ENCODE measurements at places on chromosomes 7 and 10.

- DNase-seq, result no peak
Observed at GRCh38 chr10:43377424-43377883, 6.0 kb downstream of the FXYD4 start.

GRCh38 chr7:18541181-18541870, 45.8 kb downstream of the HDAC9 start:
- DNase-seq, result no peak

GRCh38 chr10:57015595-57016318, 654.7 kb upstream of the ZWINT start:
- no peak for DNase-seq

DNA sequence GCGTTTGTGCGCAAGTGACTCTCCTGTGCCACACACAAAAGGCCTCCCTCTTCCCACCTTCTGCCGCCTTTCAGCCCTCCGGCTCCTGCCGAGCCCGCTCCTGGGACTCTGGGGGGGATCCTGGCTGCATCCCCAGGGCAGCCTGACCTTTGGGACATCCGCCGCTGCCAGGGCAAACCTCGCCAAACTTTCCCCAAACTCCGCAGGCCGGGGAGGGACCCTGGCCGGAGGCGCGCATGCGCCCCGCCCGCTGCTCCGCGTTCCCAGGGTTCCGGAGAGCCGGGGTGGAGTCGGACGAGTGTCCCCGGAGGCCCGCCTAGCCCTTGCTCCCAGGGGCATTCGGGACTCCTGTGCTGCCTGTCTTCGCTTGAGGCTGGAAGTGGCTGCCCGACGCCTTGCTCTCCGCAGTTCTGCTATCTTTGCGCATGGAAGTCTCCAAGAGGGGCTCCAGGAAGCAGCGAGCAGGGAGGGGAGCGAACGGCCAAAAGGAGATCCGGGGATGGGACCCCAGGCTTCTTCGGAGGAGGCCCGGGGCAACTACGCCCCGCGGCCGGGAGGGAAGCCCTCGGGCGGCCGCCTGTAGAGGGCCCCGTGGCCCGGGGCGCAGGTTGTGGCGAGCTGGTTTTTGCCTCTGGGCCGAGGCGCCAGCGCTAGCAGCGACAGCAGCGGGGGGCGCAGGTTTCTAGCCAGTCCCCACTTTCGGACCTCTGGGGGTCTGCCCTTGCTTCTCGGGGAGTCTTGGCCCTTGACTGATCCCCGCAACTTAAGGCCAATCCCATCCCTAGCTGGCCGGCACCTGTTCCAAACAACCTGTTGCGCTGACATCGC, 7.0 kb downstream of the PTF1A start:
- DNase-seq, result no peak

- DNase-seq, result no peak
Observed at GRCh38 chr10:114749014-114749413, 72.6 kb upstream of the FHIP2A start.

DNA sequence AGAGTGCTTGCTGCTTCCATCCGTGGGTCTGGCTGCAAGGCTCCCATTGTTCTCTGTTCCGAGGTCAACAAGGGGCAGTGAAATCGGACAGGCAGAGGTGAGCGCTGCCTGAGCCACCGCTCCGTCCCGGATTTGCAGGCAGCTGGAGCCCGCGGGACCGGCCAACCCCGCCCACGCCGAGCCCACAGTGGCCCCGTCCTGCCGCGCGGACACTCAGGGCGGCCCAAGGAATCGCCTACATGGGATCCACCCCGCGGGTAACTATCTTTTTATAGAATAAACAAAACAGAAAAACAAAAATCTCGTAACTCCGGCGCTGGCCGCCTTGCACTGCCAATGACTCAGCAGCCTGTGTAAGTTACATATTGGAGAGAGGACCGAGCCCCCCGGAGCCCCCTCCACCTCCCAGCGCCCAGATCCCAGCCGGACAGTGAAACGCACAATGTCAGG, 1.9 kb downstream of the BNIP3 start:
- no peak for DNase-seq

- no peak for DNase-seq
Observed at GRCh38 chr10:118467200-118467599, 125.1 kb upstream of the FAM204A start.

DNA sequence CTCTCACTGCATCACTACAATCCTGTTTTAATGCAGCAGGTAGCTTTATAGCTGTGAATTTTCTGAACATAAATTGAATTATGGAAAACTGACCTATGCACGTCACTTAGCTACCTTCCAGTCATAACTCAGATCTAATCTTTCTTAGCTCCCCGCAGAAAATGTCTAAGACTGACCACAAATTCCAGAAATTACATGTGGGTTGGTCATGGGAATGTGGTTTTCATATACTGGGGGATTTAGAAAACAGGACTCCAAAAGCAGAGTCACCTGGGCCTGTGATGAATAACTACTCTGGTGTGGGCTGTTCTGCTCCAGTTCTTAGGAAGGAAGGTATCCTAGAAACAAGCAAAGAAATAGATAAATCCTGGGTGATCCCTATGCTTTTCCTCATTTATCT, 178.4 kb upstream of the LRRTM3 start:
- DNase-seq, result no peak

- DNase-seq, result no peak
Observed at GRCh38 chr10:103850572-103850895, 4.8 kb downstream of the SH3PXD2A start.

Data from naive thymus-derived CD4-positive, alpha-beta T cell (primary cell).